Gastroesophageal sphincter (tissue), 4 donors: ENCODE measurements at places on chromosomes 2 and 18. TPM values are rescaled to one million over a fixed set of nuclear protein-coding genes. Genes with fewer than 3 reads are reported as not detected.

DNA sequence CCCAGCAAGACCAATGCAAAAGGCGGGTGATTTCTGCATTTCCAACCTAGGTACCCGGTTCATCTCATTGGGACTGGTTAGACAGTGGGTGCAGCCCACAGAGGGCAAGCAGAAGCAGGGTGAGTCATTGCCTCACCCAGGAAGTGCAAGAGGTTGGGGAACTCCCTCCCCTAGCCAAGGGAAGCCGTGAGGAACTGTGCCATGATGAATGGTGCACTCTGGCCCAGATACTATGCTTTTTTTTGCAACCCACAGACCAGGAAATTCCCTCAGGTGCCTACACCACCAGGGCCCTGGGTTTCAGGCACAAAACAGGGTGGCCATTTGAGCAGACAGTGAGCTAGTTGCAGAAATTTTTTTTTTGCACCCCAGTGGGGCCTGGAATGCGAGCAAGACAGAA, 662.6 kb upstream of the ACVR2A start:
- no peak overlapping the region for H3K4me3 ChIP-seq
- no peaks in the 10 kb centered on the region for H3K36me3 ChIP-seq

- no peaks in the 10 kb centered on the region for H3K36me3 ChIP-seq
- no peaks in the 10 kb centered on the region for H3K27me3 ChIP-seq
- H3K4me3 ChIP-seq = no peak overlapping the region
- no peak overlapping the region for H3K27ac ChIP-seq
- ATAC-seq = no peak
- no peaks in the 10 kb centered on the region for H3K4me1 ChIP-seq
Observed at GRCh38 chr2:214341646-214342045, 69.2 kb upstream of the VWC2L start.

DNA sequence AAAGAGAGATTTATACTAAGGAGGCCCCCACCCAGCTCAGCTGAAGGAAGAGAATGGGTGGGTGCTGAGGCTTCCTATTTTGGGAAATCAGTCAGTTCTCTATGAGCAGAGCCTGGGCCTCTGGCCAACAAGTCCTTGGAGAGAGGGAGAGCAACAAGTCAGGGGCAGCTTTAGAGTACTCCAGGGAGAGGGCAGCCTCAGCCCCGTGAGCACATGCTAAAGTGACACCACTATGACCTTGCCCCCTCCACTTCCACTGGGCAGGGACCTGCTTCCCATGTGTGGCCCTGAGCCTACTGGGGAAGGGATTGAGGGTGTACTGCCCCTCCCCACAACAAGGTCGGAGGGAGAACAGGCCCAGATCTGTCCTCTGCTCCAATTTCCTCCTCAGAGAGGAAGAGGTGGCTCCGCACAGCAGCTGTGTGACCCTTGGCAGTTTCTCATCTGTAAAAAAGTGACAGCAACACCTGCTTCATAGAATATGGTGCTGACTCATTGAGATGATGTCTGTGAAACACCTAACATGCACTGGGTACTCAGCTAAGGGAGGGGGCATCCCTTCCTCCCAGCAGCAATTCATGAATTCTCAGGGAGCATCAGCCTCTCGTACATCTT, 72.9 kb downstream of the CLHC1 start:
- no peak overlapping the region for H3K27ac ChIP-seq
- H3K4me1 ChIP-seq = peaks cover 29% of the 10 kb centered on the region
- no peak overlapping the region for H3K4me3 ChIP-seq
- no peaks in the 10 kb centered on the region for H3K27me3 ChIP-seq
- no peaks in the 10 kb centered on the region for H3K36me3 ChIP-seq

Gene CFAP53
- 0.45 TPM for total RNA-seq

Gene RBKS
- total RNA-seq = 2.0 TPM

DNA sequence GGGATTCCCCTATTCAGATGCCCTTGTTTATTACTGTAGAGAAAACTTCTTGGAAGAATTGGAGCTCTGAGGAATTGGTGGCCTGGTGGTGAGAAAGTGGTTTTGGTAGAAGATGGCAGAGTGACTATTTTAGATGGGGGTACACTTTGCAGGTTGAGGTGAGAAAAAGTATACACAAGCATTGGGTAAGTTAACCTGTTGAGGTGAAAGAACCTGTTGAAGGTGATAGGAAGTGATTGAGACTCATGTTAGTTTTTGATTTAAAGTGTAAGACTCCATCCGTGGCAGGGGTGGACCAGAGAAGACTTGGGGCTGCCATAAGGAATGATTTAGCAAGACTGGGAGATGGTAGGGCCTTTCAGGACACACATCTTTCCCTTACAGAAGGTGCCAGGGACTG, 3.1 kb downstream of the CCT7 start:
- H3K4me3 ChIP-seq = no peak overlapping the region
- peaks cover 42% of the 10 kb centered on the region for H3K36me3 ChIP-seq
- peaks cover 15% of the 10 kb centered on the region for H3K4me1 ChIP-seq
- no peak for ATAC-seq
- H3K27me3 ChIP-seq = no peaks in the 10 kb centered on the region

DNA sequence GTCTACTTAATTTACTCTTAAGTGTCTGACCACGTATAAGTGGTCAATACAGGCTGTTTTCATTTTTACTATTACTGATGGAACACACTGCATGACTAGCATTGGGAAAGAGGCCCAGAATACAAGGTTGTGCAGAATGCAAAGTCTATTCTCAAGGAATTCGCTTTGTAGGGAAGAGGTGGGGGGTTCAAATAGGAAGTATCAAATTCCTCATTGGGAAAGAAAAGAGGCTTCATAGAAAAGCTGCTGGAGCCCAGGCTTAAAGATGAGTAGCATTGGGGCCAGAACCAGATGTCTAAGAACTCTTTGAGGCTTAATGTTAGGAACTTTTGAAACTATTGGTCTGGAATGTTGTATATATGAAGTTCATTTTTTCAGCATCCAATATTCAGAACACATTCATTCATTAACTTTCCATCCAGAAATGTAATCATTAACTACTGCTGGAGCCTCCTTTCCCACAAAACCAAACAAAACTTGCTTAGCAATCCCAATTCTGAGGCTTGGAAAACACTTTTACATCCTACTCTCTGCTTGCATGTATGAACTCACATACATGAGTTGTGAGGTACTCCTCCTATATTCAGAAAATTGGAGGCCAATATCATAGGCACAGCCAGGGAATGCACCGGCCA, 994 bp upstream of the LRATD1 start:
- peaks cover 37% of the 10 kb centered on the region for H3K27me3 ChIP-seq
- peak overlapping the region; percentile 69 for H3K4me3 ChIP-seq
- H3K27ac ChIP-seq = no peak overlapping the region
- no peak for ATAC-seq
- H3K36me3 ChIP-seq = no peaks in the 10 kb centered on the region

Gene STPG4
- total RNA-seq = 0.23 TPM

DNA sequence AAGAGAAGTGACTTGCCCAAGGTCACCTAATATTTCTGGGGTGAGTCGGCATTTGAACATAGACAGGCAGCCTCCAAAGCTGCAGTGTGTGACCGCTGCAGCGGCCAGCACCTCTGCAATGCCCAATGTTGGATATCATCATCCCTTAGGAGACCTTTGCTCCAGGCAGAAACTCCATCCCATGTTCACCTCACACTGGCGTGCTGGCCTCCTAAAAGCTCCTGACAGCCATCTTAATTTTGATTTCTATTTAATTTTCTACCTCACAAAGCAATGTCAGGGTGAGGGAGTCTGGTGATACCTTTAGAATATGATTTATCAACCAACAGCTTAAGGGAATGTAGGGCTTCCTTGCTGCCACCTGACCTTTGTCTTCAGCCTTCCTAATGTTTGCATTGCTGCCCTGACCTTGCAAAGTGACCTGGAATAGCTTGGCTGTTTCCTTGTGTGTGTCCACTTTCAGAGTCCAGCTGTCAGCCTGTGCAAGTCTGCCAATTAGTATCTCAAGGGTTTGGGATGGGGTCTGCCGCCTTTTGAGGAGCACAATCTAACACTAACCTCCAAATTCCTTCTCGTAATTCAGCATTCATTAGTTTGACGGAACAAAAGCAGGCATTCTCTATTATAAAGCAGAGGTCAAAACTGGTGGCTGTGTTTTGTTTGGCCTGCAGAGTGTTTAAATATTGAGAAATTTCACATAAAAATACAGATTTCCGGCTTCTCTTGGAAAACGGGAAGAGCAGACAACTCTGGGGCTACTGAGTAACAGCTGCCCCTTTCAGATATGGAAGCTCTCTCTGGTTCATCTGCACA, 127.6 kb downstream of the PLEKHM3 start:
- H3K27me3 ChIP-seq = no peaks in the 10 kb centered on the region
- H3K4me3 ChIP-seq = no peak overlapping the region
- H3K36me3 ChIP-seq = no peaks in the 10 kb centered on the region

Gene FAM110C
- total RNA-seq = 2.8 TPM

GRCh38 chr2:60053791-60054190, 499.7 kb downstream of the BCL11A start:
- H3K4me1 ChIP-seq = no peaks in the 10 kb centered on the region
- no peak overlapping the region for H3K27ac ChIP-seq
- no peak for ATAC-seq
- H3K4me3 ChIP-seq = no peak overlapping the region
- no peaks in the 10 kb centered on the region for H3K27me3 ChIP-seq

Gene KIF5C
- total RNA-seq = 6.6 TPM

- no peaks in the 10 kb centered on the region for H3K4me1 ChIP-seq
- ATAC-seq = peak; percentile 95
- peak overlapping the region; percentile 21 for H3K27ac ChIP-seq
Observed at GRCh38 chr2:152062125-152063091, 36.4 kb downstream of the CACNB4 start.

- no peaks in the 10 kb centered on the region for H3K4me1 ChIP-seq
- ATAC-seq = no peak
- no peak overlapping the region for H3K27ac ChIP-seq
- peaks cover 5% of the 10 kb centered on the region for H3K36me3 ChIP-seq
- H3K27me3 ChIP-seq = no peaks in the 10 kb centered on the region
- H3K4me3 ChIP-seq = no peak overlapping the region
Observed at GRCh38 chr2:10604604-10605003, 85.2 kb downstream of the NOL10 start.

Gene DYNAP
- 4.9 TPM for total RNA-seq

Gene ACTR3
- 197 TPM for total RNA-seq

DNA sequence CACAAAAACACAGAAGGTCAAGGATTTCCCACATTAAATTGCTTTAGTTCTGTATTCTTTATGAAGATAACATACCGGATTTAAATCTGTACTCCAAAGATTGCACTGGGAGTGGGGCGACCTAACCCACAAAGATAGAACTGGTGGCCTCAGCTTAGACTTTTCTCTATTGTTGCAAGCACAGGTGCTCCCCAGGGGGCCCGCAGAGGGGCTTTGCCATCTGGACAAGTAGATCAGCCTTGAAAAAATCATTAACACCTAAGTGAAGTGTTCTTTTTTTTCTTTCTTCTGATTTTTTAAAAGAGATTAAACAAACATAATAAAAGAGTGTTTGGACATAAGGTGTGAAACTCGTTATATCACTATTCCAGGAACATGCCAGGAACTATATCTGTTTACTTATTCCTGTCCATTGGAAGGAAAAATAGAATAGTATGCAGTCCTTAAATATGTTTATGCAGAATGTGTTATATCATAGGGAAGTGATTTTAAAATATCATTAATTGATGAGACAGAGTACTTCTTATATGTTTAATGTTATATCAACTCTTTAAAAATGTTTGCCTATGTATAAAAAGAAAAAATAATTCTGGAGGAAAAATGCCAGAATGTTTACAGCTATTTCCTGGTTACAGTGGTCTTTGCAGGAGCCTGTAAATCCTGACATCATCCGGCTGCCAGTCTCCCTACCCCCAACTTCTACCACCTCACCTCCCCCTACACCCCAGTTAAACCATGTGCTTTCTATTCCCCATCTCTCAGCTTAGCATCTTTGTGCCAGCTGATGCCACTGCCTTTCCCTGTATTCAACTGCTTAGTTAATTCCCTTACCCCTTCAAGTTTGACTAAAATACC, 679.2 kb downstream of the CNTNAP5 start:
- ATAC-seq = no peak
- H3K4me1 ChIP-seq = no peaks in the 10 kb centered on the region
- H3K27me3 ChIP-seq = no peaks in the 10 kb centered on the region
- H3K36me3 ChIP-seq = no peaks in the 10 kb centered on the region
- no peak overlapping the region for H3K27ac ChIP-seq
- H3K4me3 ChIP-seq = no peak overlapping the region

Gene CNNM3
- 16.8 TPM for total RNA-seq

- H3K36me3 ChIP-seq = no peaks in the 10 kb centered on the region
- peak overlapping the region; percentile 86 for H3K4me3 ChIP-seq
- no peaks in the 10 kb centered on the region for H3K27me3 ChIP-seq
- no peaks in the 10 kb centered on the region for H3K4me1 ChIP-seq
Observed at GRCh38 chr18:12884406-12885323, 628 bp upstream of the PTPN2 start.

Gene SPC25
- not detected for total RNA-seq

Gene TCF4
- 87.6 TPM for total RNA-seq

Gene CIAO1
- 85.6 TPM for total RNA-seq

Gene R3HDM1
- total RNA-seq = 27.9 TPM

DNA sequence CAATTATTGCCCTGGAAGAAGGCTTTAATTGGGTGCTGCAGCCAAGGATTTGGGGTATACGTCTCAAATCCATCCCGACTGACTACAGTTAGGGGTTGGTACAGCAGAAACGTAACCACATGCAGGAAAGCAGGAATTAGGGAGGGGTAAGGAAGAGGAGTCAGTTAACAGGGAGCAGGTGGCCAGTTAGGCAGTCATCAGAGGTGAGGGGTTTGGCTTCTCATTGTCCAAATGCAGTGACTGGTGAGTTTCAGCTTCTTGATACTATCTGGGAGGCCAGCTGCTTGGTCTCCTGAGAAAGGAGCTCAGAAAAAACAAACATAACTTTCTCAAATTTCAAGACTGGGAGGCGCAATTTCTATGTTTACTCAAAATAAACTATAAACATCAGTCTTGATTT, 38.8 kb upstream of the UBE2F start:
- H3K4me3 ChIP-seq = no peak overlapping the region
- H3K27ac ChIP-seq = no peak overlapping the region
- H3K27me3 ChIP-seq = no peaks in the 10 kb centered on the region
- ATAC-seq = no peak
- H3K36me3 ChIP-seq = no peaks in the 10 kb centered on the region
- H3K4me1 ChIP-seq = peaks cover 10% of the 10 kb centered on the region

DNA sequence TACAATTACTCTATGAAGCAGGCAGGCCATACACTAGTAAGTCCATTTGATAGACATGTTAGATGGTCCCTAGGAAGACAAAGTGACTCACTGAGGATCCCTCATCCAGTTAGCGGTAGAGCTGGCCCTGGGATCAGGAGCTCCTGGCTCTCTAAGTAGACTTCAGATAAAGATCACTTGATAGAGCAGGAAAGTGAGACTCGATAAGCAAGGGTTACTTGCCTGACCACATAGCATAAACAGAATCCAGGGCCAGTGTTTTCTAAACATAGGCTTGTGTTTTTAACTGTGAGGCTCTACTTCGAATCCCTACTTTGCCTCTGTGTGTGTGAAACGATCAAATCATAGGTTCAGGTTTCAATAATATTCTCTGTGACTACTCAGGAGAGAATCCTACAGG, 355.2 kb upstream of the TRIB2 start:
- no peaks in the 10 kb centered on the region for H3K36me3 ChIP-seq
- H3K4me3 ChIP-seq = no peak overlapping the region
- H3K27ac ChIP-seq = no peak overlapping the region

Gene DHRS9
- total RNA-seq = 0.58 TPM

Gene PLGLB2
- 0.47 TPM for total RNA-seq

- H3K4me1 ChIP-seq = peaks cover 9% of the 10 kb centered on the region
- no peak for ATAC-seq
- H3K27me3 ChIP-seq = no peaks in the 10 kb centered on the region
Observed at GRCh38 chr2:70068119-70068518, 19.2 kb upstream of the PCBP1 start.

Gene IL1RL1
- 7.1 TPM for total RNA-seq
